ENCODE measurements at places on chromosomes 5 and 9.

- DNase-seq: no peak
Observed at GRCh38 chr5:14267991-14268708, 125.0 kb downstream of the TRIO start.

- no peak for DNase-seq
Observed at GRCh38 chr5:6674886-6675285, 38.3 kb upstream of the TENT4A start.

DNA sequence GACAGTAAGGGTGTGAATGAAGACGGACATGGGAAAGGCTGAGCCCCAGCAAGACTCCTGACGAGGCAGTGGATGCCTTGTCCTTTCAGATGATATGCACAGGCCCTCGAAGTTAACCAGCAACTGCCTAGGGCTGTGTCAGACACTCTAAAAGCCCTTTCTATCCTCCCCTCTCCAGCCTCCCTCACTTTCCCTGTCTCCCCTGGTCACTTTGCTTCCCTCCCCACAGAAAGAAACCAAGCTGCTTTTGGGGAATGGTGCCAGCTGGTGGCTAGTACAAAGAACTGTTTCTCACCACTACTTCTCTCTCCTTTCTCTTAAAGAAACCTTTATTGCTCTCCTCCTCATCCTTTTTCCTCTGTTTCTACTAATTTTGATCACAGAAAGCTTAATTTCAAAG is 21.4 kb downstream of the LHFPL2 start:
- DNase-seq: no peak

GRCh38 chr5:97538912-97539311 is 355.9 kb upstream of the RIOK2 start:
- no peak for DNase-seq

GRCh38 chr9:126320158-126320922 is 6.3 kb upstream of the MVB12B start:
- DNase-seq: no peak

- DNase-seq: no peak
Observed at GRCh38 chr5:9947944-9948343, 301.7 kb downstream of the ATPSCKMT start.

- no peak for DNase-seq
Observed at GRCh38 chr9:20409321-20410092, 212.8 kb downstream of the MLLT3 start.

- DNase-seq: no peak
Observed at GRCh38 chr5:35058374-35058788, 10.6 kb upstream of the AGXT2 start.

DNA sequence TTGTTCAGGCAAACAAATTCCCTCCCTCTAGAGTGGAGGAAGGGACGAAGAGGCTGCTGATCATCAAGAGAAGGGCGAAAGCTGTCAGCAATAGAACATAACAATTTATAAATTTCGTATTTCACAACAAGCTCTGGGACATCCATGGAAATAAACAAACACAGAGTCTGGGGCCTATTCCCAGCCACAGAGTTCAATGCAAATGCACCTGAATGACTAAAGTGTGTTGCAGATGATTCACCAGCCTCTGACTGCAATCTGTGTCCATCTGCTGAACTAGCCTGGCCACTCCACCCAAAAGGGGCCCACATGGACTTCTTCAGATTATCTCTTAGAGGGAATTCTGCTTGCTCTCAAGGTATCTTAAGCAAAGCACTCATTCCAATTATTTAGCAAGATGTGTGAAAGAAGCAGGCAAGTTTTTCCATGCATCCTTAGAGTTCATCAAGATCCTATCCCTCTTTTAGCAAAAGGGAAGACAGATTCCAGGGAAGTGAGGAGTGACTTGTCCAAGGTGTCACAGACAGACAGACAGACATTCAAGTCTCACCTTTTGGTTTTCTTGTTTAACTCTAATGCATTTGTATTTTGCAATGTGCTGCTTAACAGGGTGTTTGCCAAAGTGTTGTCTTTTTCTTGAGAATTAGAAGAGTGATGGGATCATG is 307.8 kb upstream of the PAPPA start:
- DNase-seq: no peak

- no peak for DNase-seq
Observed at GRCh38 chr5:116738239-116738614, 163.6 kb upstream of the SEMA6A start.

GRCh38 chr5:42621662-42622061 is 135.0 kb upstream of the CCDC152 start:
- DNase-seq: no peak

DNA sequence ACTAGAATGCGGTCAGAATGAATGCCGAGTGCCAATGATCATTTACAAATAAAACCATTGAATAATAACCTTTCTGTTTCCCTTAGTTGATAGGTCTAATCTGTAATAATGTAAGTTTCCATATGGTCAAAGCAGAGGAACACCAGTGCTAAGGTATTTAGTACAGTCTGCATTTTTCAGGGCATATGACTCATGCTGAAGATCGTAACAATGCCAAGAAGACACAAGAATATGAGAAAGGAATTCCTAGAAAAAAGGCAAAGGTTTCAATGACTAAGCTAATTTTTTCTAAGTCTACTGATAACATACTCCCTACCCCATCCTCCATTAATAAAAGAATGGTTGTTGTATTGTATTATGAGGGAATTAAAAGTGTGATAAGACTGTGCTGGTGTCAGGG is 2.8 kb downstream of the OR1L8 start:
- no peak for DNase-seq

Data from RPMI8226 (cell line).